Progenitor cell of endocrine pancreas (in vitro differentiated cells): ENCODE measurements at places on chromosomes 11 and 22. TPM values are rescaled to one million over a fixed set of nuclear protein-coding genes. Genes with fewer than 3 reads are reported as not detected.

OR4A16 gene
- not detected in 2 replicates for total RNA-seq

FADS2 gene
- total RNA-seq, result 399 and 402 TPM in 2 replicates

MS4A14 gene
- total RNA-seq, result not detected in 2 replicates

- H3K4me1 ChIP-seq, result peaks cover 47% of the 10 kb centered on the region
- no peak for DNase-seq
- H3K27me3 ChIP-seq, result no peaks in the 10 kb centered on the region
- H3K36me3 ChIP-seq, result peaks cover 7% of the 10 kb centered on the region
- no peak overlapping the region for H3K4me3 ChIP-seq
Observed at GRCh38 chr11:15967966-15968365, 388.4 kb downstream of the SOX6 start.

CCDC15 gene
- total RNA-seq, result 3.8 and 4.0 TPM in 2 replicates

DNA sequence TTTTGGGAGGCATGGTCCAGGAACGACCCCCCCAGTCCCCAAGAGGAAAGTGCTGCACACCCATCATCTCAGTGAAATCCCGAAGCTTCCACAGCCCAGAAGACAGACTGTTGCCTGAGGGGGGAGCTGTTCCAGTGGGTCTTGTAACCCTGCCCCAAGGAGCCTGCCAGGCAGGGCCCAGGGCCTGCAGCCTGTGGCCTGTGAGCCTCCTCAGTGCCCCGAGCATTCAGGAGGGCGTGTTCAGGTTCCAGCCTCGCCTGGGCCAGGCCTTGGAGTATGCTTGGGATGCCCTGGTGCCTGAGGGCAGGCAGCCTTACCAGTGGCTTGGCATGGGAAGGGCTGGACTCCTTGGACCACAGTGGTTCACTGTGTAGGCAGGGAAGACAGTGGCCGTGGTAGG is 18.0 kb upstream of the CABP2 start:
- H3K4me1 ChIP-seq, result no peaks in the 10 kb centered on the region
- H3K27me3 ChIP-seq, result peaks cover 6% of the 10 kb centered on the region
- no peak overlapping the region for H3K27ac ChIP-seq
- no peak overlapping the region for H3K4me3 ChIP-seq

- no peak for DNase-seq
- H3K36me3 ChIP-seq, result no peaks in the 10 kb centered on the region
- no peak overlapping the region for H3K4me3 ChIP-seq
- H3K4me1 ChIP-seq, result no peaks in the 10 kb centered on the region
- peaks cover 34% of the 10 kb centered on the region for H3K27me3 ChIP-seq
Observed at GRCh38 chr11:131760091-131761061, 390.0 kb downstream of the NTM start.

BRSK2 gene
- total RNA-seq, result 49.2 and 53.2 TPM in 2 replicates

DNA sequence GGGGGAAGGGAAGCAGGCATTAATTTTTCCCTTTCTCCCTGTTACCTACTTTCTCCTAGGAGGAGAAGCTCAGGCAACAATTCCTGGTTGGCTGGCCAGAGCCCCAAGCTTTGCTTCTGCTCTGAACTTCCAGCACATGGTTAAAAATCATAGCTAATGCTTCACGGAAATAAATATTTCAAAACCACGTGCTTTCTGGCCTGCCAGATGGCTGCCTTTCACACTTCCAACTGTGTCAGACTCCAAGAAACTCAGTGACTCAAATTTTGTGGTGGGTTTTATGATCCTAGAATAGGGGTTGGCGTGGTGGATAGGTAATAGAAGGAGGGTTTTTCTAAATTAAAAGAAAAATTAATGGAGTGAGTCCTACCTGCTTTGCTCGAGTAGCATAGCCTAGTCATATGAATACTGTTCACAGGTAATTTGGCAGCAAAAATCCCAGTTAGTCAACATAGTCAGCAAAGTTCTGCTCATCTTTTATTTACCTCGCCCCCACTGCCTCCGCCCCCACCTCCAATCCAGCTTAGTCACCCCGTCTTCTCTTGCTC is 58.6 kb downstream of the SC5D start:
- no peak for DNase-seq
- H3K4me3 ChIP-seq, result no peak overlapping the region

ISX gene
- 8.9 and 12.7 TPM in 2 replicates for total RNA-seq

WT1 gene
- not detected in 2 replicates for total RNA-seq

DNA sequence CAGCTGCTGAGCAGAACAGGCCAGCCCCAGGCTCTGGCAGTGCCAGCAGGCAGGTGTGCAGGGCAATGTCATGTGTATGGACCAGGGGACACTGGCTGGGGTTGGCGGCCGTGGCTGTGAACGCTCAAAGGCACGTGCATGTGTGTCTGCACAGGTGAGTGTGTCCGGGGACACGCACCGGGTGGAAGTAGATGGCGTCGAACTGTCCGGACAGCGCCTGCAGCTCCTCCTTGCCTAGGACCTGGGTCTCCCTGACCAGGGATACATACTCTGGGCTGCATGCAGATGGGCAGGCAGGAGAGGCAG is 863 bp downstream of the HDAC10 start:
- H3K4me1 ChIP-seq, result peaks cover 5% of the 10 kb centered on the region
- H3K27me3 ChIP-seq, result no peaks in the 10 kb centered on the region
- H3K4me3 ChIP-seq, result peak overlapping the region; percentile 78
- peaks cover 1% of the 10 kb centered on the region for H3K36me3 ChIP-seq

DNA sequence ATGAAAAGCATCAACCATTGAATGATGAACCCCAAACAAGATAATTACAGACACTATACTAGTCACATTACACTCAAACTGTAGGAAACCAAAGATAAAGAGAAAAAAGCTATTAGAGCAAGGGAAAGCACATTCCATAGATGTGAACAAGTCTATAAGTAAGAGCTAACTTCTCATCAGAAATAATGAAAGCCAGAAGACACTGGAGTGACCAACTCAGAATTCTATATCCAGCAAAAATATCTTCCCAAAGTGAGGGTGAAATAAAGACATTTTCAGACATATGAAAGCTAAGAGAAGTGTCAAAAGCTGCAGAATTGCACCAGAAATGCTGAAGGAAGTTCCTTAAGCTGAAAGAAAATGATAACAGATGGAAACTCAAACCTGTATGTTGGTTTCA is 17.3 kb downstream of the FCHSD2 start:
- no peaks in the 10 kb centered on the region for H3K27me3 ChIP-seq
- H3K36me3 ChIP-seq, result peaks cover 20% of the 10 kb centered on the region
- H3K4me1 ChIP-seq, result peaks cover 4% of the 10 kb centered on the region

OR51B5 gene
- total RNA-seq, result 0.34 and 0.44 TPM in 2 replicates

- H3K27me3 ChIP-seq, result no peaks in the 10 kb centered on the region
- H3K36me3 ChIP-seq, result peaks cover 9% of the 10 kb centered on the region
- H3K4me1 ChIP-seq, result peaks cover 1% of the 10 kb centered on the region
Observed at GRCh38 chr11:215581-216037, 8.1 kb downstream of the RIC8A start.
